ENCODE measurements at places on chromosomes 5 and 9.
A peak's percentile ranks its signal among the peaks of the same experiment; 100 is the strongest.

DNA sequence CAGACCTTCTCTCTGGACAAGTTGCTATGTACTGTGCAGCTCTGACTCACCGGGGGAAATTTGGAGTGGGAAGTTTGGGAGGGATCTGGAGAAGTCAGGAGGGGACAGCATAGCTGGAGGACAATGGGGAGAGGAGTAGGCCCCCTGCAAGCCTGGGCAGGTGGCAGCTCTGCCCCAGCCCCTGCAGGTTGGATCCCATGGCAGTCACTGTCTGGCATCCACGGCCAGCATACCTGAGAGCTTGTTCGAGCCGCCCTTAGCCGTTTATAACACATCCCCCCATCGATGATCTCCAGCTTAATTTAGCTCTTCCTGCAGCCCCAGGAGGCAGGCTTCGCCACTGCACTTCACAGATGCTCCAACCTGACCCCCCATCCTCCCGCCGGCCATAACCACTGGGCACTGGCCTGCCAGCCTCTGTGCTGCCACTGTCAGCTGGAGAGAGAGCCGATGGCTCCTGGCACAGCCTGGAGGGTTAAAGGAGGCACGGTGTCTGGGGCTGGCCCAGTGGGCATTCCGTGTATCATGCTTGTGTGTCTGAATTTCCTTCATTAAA is 57.7 kb upstream of the RNU6ATAC start:
- H3K27me3 ChIP-seq: no peaks in the 10 kb centered on the region
- H3K27ac ChIP-seq: no peak overlapping the region
- no peak for DNase-seq
- H3K4me1 ChIP-seq: no peaks in the 10 kb centered on the region

DNA sequence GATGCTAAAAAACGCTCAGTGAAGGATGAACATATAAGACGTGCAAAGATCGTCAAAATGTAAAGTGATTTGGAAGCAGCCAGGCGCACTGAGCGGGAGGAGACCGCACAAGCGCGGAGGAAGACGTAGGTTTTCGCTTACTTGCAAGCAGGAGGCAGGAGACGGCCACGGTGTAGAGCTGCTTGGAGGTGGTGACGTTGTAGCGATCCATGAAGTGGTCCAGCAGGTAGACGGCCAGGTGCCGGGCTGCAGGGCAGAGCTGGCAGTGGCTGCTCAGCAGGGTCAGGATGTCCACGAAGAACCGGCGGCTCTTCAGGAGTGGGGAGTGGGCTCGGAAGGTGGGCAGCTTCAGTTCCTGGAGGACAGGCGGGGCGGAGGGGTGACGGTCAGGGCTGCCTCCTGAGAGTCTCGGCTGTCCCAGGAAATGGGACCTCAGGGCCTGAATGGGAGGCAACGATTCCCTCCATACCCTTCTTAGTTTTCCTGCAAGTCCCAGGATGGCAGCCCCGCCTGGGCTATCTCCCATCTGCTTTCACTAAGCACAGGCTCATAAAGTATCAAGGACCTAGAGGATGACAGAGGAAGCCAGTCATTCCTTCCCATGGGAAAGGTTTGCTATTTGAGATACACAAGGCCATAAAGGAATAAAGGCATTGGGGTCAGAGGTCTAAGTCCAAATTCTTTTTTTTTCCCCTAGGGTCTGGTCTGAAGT is 31.8 kb downstream of the CCNJL start:
- no peaks in the 10 kb centered on the region for H3K36me3 ChIP-seq
- no peak for DNase-seq
- no peaks in the 10 kb centered on the region for H3K27me3 ChIP-seq
- no peak overlapping the region for H3K4me3 ChIP-seq
- no peaks in the 10 kb centered on the region for H3K4me1 ChIP-seq

GRCh38 chr5:27308153-27308552 is 269.8 kb upstream of the CDH9 start:
- no peaks in the 10 kb centered on the region for H3K27me3 ChIP-seq
- no peaks in the 10 kb centered on the region for H3K4me1 ChIP-seq
- no peak for DNase-seq
- no peak overlapping the region for H3K4me3 ChIP-seq
- H3K27ac ChIP-seq: no peak overlapping the region
- no peaks in the 10 kb centered on the region for H3K36me3 ChIP-seq

GRCh38 chr5:113181853-113182490 is 205.4 kb downstream of the DCP2 start:
- no peak for DNase-seq
- no peak overlapping the region for H3K27ac ChIP-seq
- H3K4me1 ChIP-seq: no peaks in the 10 kb centered on the region
- no peaks in the 10 kb centered on the region for H3K27me3 ChIP-seq
- H3K36me3 ChIP-seq: no peaks in the 10 kb centered on the region
- no peak overlapping the region for H3K4me3 ChIP-seq

DNA sequence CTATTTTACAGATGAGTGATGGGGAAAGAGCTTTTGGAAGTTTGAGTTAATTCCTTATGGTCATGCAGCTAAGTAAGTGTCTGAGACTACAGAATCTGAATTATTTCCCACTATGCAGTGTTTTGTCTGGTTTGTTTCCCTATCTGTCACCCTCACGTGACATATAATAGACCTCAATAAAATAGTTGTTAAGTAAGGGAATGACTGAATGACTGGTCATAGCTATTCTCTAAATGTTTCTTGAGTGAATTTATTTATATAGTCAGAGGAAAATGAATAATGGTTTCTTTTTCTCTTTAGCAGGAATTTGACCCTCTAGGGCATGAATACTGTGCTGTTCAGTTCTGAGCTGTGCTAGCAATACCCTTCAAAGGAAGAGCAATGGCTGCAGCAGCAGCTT is 10.3 kb downstream of the TRIM32 start:
- DNase-seq: no peak
- H3K36me3 ChIP-seq: peaks cover 12% of the 10 kb centered on the region
- H3K27me3 ChIP-seq: no peaks in the 10 kb centered on the region
- no peak overlapping the region for H3K27ac ChIP-seq
- H3K4me3 ChIP-seq: no peak overlapping the region

GRCh38 chr9:928363-929042 is 48.0 kb upstream of the DMRT3 start:
- H3K4me3 ChIP-seq: no peak overlapping the region
- no peaks in the 10 kb centered on the region for H3K36me3 ChIP-seq

DNA sequence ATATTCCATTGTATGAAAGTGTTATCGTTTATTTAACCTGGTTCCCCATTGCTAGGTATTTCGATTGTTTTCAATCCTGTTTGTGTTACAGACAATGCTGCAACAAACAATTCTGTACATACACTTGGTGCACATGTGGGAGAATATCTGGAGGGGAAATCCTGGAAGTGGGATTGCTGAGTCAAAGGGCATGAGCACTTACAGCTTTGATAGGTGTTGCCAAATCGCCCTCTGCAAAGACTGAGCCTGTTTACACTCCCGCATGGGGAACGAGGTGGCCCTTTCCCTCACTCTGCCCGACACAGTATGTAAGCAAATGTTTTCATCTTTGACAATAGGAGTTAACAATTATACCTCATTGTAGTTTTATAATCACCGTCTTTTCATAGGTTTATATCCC is 66.2 kb downstream of the PDE6A start:
- H3K4me3 ChIP-seq: no peak overlapping the region
- no peaks in the 10 kb centered on the region for H3K4me1 ChIP-seq
- DNase-seq: no peak
- H3K36me3 ChIP-seq: no peaks in the 10 kb centered on the region
- H3K27ac ChIP-seq: no peak overlapping the region
- H3K27me3 ChIP-seq: no peaks in the 10 kb centered on the region

DNA sequence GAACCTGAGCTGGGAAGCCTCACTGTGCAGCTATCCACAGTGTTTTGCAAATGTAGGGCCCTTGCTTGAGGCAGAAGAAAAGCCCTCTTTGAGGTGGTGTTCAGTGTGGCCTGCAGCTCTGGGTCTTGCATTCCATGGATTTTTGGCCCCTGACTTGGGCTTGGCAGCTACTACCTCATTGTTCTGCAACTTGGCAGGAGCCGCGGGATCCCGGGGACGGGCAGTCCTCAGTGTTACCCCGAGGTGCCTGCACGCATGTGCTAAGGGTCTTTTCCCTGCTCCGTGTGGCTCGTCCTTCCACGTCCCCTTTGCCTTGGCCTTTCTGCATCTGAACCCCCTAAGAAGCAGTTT is 39.8 kb downstream of the NEK6 start:
- no peak overlapping the region for H3K27ac ChIP-seq
- no peaks in the 10 kb centered on the region for H3K27me3 ChIP-seq
- H3K4me3 ChIP-seq: no peak overlapping the region
- peak; percentile 84 for DNase-seq
- H3K36me3 ChIP-seq: no peaks in the 10 kb centered on the region
- H3K4me1 ChIP-seq: peaks cover 47% of the 10 kb centered on the region

DNA sequence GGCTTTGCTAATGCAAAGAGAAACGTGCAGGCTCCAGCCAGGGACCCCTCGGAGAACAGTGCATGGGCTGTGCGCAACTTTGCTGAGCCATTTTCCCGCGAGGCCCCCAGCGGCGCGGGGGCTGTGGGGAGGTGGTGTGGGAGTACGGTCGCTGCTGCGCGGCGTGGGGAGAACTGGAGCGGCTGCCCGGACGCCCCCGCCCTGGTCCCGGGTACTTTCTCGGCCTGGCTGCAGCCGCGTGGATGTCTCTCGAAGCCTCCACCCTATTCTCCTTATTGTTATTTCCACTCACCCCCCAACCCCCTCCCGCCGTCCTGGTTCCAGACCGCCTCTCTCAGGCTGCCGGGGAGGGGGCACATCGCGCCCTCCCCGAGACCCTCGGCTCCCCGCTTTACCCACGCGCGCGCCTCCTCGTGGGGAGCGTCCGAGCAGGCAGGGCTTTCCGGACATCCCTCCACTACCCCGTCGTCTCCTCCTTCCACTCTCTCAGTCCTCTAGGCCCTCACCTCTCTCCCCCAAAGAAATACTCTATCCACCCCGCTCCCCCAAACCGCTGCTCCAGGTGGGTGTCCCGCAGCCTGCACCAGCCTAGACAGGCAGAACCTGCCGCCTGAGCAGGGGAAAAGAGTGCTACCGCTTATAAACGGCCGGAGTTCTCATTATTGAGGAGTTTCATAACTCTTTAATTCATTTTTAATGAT is 68.6 kb upstream of the TBCA start:
- DNase-seq: no peak
- peaks cover 6% of the 10 kb centered on the region for H3K27me3 ChIP-seq
- peaks cover 13% of the 10 kb centered on the region for H3K4me1 ChIP-seq
- no peaks in the 10 kb centered on the region for H3K36me3 ChIP-seq

DNA sequence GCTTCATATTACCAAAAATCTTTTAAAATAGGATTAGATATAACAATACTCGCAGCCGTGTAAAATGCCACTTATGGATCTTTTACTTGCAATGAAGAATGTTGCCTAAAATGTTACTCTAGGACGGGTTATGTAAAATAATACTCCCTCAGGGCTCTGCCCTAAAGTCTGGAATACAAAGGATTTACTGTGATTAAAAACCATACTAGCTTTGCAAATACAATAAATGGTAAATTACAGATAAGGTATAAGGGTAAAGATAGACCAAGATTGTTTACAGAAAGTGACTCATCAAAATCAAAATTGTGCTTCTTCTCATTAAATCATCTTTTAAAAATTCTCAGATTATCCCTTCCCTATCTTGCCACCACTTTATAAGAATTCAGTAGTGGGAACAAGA is 163.6 kb downstream of the MEF2C start:
- no peaks in the 10 kb centered on the region for H3K4me1 ChIP-seq
- H3K27ac ChIP-seq: no peak overlapping the region
- no peak for DNase-seq
- H3K36me3 ChIP-seq: no peaks in the 10 kb centered on the region

- H3K4me1 ChIP-seq: no peaks in the 10 kb centered on the region
- no peak overlapping the region for H3K27ac ChIP-seq
- no peak overlapping the region for H3K4me3 ChIP-seq
- no peaks in the 10 kb centered on the region for H3K36me3 ChIP-seq
- DNase-seq: no peak
Measured at GRCh38 chr5:105907016-105907415, 1763.7 kb downstream of the EFNA5 start.

- H3K36me3 ChIP-seq: no peaks in the 10 kb centered on the region
- H3K27ac ChIP-seq: peak overlapping the region; percentile 95
- H3K4me3 ChIP-seq: no peak overlapping the region
- no peak for DNase-seq
- H3K4me1 ChIP-seq: peaks cover 65% of the 10 kb centered on the region
Measured at GRCh38 chr9:34341659-34342295, 12.4 kb downstream of the NUDT2 start.

- H3K4me1 ChIP-seq: peaks cover 55% of the 10 kb centered on the region
- no peak overlapping the region for H3K4me3 ChIP-seq
- no peaks in the 10 kb centered on the region for H3K27me3 ChIP-seq
- no peaks in the 10 kb centered on the region for H3K36me3 ChIP-seq
- no peak for DNase-seq
Measured at GRCh38 chr5:172356047-172356446, 72.5 kb upstream of the UBTD2 start.

DNA sequence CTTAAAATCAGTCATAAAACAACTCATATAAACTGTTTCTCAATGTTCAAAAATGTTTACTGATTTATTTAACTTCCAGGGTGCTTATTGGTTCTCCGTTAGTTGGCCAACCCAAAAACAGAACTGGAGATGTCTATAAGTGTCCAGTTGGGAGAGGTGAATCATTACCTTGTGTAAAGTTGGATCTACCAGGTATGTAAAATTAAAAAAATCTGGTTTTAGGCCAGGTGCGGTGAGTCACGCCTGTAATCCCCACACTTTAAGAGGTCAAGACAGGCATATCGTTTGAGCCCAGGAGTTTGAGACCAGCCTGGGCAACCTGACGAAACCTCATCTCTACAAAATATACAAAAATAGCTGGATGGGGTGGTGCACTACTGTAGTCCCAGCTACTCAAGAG is 73.7 kb downstream of the ITGA1 start:
- no peaks in the 10 kb centered on the region for H3K36me3 ChIP-seq
- no peak for DNase-seq
- no peak overlapping the region for H3K4me3 ChIP-seq
- no peak overlapping the region for H3K27ac ChIP-seq
- H3K27me3 ChIP-seq: no peaks in the 10 kb centered on the region
- peaks cover 7% of the 10 kb centered on the region for H3K4me1 ChIP-seq

DNA sequence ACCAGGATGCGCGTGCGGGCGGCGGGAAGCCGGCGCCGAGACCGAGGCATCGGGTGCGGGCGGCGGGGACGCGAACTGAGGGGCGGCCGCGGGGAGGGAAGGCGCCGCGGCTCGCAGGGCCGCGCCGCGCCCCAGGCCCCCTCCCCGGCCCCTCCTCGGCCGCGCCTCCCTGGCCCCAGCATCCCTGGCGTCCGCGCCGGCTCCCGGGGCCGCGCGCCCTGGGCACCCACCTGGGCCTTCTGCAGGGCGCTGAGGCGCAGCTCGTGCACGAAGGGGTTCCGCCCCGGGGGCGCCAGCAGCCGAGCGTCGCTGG is 324 bp downstream of the LPCAT1 start:
- H3K27ac ChIP-seq: no peak overlapping the region
- H3K36me3 ChIP-seq: no peaks in the 10 kb centered on the region
- H3K4me1 ChIP-seq: peaks cover 15% of the 10 kb centered on the region

DNA sequence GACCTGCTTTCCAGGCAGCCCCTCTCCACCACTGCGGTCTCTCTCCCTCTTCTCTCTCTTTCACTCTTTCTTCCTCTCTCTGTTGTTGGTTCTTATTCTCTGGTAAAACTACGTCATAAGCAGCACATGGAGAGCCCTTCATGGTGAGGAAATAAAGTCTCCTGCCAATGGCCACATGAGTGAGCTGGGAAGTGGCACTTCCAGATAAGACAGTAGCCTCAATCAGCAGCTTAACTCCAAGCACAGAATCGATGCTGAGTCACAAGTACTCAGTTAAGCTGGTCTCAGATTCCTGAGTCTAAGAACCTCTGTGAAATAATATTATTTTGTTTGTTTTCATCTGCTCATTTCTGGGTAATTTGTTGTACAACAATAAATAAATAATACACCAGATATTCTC is 500.1 kb downstream of the GABRG2 start:
- no peaks in the 10 kb centered on the region for H3K4me1 ChIP-seq
- DNase-seq: no peak
- no peak overlapping the region for H3K27ac ChIP-seq
- H3K27me3 ChIP-seq: no peaks in the 10 kb centered on the region
- H3K4me3 ChIP-seq: no peak overlapping the region

All from body of pancreas (tissue), 4 donors.